A673 (cell line): ENCODE measurements at places on chromosomes 4 and X.
A peak's percentile ranks its signal among the peaks of the same experiment; 100 is the strongest.

DNA sequence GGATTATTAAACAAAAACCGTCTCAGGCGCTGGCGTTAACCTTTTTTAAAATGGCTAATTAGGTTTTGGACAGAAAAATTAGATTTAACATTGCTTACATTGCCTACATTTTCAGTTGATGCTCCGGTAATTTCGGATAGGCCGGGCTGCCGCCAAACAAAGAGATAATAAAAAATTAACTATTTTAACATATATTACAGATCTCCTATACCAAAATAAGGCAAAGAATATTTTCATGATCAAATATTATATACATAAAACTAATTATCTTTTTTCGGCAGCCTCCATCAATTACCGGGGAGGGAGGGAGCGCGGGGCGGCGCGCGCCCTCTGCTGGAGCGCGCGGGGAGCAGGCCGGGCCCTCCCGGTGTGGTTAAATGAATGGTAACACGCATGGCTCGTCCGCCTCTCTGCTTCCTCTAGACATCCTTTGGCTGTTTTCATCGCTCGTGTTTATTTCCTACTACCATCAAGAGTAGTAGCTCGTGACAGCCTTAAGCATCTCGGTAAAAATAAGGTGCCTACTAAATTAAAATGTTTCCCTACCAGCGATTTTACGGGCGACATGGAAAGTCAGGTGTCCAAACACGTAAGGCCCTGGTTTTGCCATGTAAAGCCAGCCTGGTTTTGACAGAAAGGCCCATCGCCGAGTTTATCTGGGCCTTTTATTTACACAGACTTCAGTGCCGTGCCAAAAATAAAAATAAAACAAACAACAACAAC is 52.4 kb upstream of the TMEM33 start:
- peak; percentile 47 for DNase-seq

GRCh38 chrX:2457289-2458133 is 43.3 kb downstream of the DHRSX start:
- peak; percentile 59 for DNase-seq

DNA sequence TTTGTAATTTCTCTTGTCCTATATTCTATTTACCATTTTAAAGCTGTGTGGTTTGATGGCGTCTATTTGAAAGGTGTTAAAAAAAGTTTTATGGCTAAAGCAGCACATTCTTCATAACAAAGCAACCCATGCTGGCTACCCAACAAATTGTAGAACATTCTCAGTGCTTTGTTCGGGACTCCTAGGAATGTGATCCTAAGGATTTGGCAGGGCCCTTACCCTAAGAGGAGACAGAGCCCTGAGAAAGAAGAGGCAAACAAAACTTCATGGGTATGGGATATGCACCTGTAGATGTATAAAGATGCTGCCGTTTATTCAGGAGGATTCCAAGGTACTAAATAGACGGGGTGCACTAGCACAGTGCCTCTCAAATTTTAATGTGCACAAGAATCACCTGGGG is 370.8 kb upstream of the DIPK2B start:
- no peak for DNase-seq

- no peak for DNase-seq
Observed at GRCh38 chrX:84064814-84065213, 123.2 kb downstream of the RPS6KA6 start.

DNA sequence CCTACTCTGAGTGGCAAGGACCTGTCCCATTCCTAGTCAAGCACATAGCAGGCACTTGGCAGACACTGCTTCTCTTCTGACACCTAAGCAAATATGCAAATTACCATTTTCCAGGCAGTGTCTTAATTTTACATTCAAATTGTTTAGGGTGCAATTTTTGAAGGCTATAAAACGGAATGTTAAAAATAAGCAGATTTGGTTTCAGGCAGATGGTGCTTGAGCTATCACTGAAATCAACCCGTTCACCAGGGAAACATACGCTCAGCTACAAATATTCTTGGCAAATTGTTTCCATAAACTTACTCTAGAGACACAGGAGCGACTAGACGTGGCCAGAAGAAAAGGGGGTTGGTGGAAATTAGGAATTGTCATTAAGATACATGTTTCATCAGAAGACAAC is 45.7 kb downstream of the BEND2 start:
- no peak for DNase-seq

GRCh38 chr4:108854786-108855185 is 91.9 kb upstream of the ETNPPL start:
- no peak for DNase-seq

- no peak for DNase-seq
Observed at GRCh38 chr4:137688651-137689050, 156.4 kb upstream of the PCDH18 start.

DNA sequence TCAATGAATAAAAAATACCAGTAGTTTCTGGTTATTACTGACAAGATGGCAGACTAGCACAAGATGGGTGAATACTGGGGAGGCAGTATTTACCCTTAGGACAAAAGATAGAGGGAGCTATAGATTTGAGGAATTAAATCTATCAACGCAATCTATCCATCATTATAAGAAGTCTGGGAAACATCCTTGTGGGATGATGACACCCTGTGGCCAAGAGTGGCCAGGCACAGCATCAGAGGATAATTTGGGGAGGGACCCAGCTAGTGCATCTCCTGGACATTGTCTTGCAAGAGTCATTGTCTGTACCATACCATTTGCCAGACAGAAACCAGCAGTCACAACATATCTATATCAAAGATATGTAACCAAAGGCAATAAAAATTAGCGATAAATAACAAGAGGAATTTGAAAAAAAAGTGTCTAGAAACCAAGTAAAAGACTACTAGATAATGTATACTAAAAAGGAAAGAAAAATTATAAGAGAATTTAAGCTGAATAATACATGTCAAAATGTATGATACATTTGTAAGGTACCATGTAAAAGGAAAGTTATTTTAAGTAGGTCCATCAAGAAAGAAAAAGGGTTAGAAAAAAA is 22.9 kb downstream of the KCTD8 start:
- DNase-seq, result peak; percentile 6

- DNase-seq, result no peak
Observed at GRCh38 chr4:72290737-72291136, 258.9 kb downstream of the NPFFR2 start.
